Cerebellar nuclear complex (tissue), 1 donor: ENCODE measurements at places on chromosomes 4 and X.

- DNase-seq, result no peak
These were observed 16.0 kb downstream of the RTL3 start for GRCh38 chrX:78643096-78643495.

- peak; percentile 1 for DNase-seq
These were observed 8.7 kb upstream of the SLC25A4 start for GRCh38 chr4:185134307-185134869.

DNA sequence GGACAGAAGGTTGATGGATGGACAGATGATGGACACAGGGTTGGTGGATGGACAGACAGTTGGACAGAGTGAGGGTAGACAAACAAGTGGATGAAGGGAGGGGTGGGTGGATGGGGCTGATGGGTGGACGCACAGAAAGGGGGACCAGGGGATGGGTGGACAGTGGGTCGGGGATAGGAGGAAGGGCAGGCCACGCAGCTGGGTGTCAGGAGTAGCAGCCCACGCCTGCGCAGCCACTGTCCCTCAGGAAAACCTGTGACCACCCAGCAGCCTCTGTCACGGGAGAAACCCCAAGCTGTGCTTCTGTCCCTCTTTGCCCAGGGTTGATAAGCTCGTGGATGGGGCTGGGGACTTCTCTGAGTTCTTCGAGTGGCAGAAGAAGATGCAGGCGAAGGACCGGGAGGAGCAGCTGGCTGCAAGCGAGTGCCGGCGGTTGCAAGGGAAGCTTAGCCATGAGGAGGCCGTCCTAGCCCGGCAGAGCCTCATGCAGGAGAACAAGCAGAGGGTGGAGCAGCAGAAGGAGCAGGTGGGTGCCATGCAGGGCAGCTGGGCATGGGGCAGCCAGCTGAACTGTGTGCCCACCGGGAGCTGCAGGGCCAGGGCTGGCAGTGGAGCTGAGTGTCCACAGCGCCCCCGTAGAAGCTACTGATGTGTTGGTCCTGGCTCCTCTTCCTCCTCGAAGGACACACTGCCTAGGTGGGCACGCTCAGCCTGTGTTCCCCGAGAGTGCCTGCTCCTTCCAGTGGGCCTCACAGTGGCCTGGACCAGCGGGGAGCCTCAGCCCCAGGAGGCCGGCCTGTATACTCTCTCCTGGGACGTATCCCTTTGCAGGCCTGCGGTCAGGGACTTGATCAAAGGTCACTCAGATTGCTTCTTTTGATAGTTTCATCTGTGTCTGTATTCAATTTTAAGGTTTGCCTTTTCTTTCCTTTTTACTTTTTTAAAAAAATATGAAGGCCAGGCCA, 16.8 kb upstream of the RNF4 start:
- no peak for DNase-seq

DNA sequence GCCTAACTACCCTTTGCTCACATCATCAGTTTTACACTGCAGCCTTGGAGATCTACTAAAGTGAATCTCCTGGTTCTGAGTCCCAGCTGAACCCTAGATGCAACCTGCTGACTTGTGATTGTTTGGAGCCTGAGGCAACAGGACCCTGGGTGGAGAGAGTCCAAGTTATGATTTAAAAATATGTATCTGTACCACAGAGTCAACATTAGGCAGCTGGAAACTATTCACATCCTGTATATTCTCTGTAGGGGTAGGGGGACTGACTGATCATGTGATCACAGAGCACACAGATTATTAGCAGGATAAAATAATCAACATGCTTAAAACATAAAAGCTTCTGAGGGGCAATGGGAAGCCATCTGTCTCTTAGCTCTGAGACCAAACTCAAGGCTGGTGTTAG, 52.1 kb downstream of the CT47B1 start:
- no peak for DNase-seq

GRCh38 chr4:24965627-24966026, 52.8 kb upstream of the CCDC149 start:
- no peak for DNase-seq

GRCh38 chr4:138565576-138565975, 323.4 kb upstream of the SLC7A11 start:
- DNase-seq, result no peak

DNA sequence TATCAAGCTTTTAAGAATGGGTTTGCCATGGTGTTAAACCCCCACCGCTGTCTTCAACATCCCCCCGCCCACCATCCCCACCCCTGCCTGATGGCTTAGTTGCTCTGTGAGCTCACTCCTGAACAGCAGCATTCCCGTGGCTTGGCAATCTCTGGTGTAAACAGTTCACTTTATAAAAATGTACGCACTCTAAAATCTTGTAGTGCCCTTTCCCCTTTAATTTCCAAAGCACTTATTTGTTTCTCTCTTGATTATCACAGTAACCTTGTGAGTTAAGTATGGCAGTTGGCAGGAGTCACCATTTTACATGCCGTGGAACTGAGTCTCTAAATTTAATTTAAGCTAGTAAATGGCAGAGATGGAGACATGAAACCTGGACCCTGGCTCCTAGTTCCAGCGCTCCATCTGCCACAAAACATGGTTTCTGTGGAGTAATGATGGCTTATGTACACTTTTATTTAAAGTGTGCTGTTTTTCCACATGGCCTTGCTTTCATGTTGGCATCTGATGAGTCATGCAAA, 123.1 kb downstream of the AFF1 start:
- no peak for DNase-seq

DNA sequence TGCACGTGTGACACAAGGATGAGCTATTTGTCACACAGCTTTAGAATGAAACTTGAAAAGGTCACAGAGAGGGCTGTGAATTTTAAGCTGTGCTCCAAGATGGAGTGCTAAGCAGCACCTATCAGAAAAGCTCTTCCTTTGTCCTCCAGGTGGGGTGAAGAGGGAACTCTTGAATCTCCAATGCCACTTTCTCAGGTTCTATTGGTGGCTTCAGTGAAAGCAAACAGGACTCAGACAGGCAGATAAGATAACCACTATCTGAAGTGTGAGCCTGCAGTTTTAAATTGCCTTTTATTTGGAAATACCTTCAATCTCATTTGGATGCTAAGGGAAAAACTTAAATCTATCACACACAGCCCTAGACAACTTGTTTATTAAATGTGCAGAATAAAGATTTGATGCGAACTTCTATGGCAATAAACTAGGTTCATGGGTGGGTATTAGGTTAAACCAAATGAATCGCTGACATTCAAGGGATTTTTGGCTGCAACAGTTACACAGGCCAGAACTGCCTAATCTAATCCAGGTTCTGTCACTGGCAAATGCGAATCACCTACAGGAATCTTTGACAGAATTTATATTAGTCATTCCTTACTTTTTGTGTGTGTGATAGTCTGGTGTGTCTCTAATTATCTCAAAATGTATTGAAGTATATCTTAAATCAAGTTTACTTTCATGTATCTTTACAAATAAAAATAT, 13.6 kb upstream of the PDGFRA start:
- DNase-seq, result no peak

- no peak for DNase-seq
These were observed 20.2 kb downstream of the TLR10 start for GRCh38 chr4:38762560-38762959.

DNA sequence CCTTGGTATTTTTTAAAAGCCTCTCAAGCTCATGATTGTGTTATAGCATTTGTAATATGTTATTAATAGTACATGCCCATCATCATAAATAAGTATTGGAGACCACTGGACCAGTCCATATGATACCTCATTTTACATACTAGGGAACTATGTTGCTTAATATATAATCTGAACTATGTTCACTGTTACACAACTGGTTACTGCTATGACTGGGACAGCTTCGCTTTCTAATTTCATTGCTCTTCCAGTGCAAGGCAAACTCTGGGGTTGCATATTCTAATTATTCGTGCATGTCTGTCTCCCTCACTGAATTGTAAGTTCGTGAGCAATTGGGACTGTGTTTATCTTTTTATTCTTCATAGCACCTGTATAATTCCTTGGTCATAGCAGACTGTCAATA, 330.5 kb downstream of the RAPGEF2 start:
- DNase-seq, result no peak

DNA sequence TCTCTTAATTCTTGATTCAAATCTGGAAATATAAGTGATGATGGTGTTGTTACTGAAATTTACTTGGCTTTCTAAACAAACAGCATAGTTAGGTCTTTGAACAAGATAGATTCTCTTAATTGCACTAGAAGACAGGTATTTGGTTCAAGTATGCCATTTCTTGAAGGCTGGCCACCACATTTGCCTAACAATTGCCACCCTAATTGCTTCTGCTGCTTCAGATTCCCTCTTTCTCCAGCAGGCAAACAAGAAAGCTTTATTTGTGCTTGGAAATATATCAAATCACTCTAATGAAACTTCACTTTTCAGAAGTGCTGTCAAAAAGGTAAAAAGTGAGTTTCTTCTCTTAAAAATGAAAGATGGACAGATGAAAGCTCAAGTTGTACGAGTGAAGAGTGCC, 418.6 kb downstream of the INPP4B start:
- DNase-seq, result no peak

DNA sequence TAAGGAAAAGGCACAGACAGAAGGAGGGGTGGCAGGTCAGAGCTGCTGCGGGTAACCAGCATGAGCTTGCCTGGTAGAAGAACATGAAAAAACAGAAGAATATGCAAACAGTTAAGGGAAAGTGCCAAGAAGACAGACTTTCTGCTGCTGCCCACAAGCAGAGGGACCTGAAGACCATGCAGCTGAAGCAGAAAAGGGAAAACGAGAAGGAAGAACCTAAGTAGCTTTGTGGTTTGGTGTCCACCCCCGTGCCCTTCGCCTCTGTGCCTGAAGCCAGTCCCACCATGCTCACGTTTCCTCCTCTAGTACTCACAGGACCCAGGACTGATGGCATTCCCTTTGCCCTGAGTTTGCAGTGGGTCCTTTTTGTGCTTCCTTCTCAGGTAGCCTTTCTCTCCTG, 62.8 kb downstream of the UBA6 start:
- DNase-seq, result no peak

- DNase-seq, result no peak
These were observed 373.2 kb downstream of the BCOR start for GRCh38 chrX:39724544-39724943.

DNA sequence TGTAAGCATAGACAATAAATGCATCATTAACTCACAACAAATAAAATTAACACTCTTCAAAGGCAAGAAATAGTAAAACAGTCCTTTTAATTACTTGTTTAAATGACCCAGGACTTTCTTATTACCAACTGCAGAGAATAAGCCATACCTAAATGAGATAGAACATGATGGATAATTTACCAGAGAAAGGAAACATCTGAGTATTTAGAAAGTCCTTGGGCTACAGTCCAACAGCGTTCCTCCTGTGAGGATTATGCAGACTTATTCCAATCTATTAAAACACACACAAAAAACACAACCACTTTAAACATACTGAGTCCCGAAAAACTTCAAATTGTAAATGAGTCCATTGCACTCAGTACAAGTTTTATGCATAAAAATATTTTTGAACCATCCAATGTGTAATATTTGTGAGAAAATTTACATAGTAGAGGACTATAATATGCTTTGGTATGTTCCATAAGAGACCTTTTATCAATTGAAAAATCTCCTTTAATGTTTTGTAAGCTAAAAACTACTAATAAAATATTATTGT, 129.2 kb downstream of the NR3C2 start:
- no peak for DNase-seq

GRCh38 chr4:6747294-6748051, 31.5 kb downstream of the BLOC1S4 start:
- DNase-seq, result no peak

DNA sequence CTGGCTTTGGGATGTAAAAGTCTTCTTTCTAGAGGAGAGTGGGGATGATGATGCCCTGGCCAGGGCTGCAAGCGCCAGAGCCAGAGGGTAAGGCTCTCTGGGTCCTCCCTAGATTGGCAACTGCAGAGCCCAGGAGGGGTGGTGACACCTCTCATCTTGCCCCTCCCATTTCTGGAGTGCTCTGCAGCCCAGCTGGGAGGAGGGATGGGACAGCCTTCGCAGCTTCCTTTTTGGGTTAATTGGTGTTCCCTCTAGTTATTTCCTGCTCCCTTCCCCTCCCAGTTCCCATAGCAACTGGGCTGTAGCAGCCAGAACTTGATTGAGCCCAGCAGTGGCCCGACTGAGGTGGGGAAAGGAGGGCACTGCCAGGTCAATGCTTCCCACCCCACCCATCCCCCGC, 19.2 kb downstream of the NALF2 start:
- no peak for DNase-seq

GRCh38 chr4:150518559-150518958, 63.4 kb upstream of the MAB21L2 start:
- no peak for DNase-seq

GRCh38 chrX:78314561-78314960, 12.8 kb downstream of the CYSLTR1 start:
- no peak for DNase-seq

DNA sequence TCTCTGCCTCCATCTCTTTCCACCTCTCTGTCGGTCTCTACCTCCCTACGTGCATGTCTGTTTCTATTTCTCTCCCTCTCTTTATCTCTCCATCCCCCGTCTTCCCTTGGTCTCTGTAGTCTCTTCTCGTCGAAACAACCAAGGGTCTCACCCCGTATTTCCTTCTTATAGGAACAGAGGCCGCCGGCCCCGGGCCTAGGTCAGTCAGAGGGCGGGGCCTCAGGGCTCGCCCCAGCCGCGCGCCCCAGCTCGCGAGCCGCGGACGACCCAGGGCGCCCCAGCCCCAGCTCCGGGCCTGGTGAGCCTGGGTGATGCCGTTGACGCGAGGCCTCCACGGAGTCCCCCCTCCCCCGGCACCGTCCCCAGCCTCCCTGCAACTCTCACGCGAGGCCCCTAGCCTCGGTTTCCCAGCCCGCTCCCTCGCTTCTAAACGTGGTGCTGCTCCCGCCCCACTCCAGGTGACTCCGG, 6.6 kb downstream of the TIMM17B start:
- no peak for DNase-seq

DNA sequence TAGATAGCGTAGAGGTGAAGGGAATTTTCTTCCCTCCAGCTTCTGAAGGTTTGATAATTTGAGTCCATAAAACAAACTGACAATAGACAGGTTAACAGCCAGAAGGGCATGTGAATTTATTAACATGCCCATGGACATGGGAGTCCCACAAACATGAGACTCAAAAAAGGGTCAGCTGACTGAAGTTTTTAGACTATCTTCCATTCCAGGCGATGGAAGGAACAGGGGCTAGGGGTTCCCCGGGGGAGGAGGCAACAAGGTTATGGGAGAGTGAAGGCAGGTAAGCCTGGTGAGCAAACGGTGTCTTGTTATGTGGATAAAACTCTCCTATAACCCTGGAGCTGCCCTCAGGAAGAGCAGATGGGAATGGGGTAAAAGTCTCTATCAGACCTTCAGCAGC, 81.5 kb upstream of the SORBS2 start:
- no peak for DNase-seq

GRCh38 chrX:104668550-104668949, 102.6 kb downstream of the IL1RAPL2 start:
- no peak for DNase-seq

DNA sequence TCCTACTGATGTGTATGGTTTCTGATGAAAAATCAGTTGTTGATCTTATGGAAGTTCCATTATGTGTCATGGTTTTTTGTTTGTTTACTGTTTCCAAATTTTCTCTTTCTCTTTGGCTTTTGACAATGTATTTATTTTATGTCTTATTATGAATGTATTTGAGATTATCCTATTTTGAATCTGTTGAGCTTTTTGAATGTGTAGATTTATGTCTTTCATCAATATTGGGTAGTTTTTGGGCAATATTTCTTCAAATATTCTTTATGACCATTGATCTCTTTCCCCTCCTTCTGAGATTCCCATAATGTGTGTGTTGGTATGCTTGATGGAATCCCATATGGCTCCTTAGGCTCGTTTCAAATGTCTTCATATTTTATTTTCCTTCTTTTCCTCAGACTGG, 80.5 kb upstream of the FAM47C start:
- DNase-seq, result no peak

- no peak for DNase-seq
These were observed 110.6 kb downstream of the MGST2 start for GRCh38 chr4:139776235-139776634.
